HS-27A (cell line): ENCODE measurements at places on chromosomes 7 and 10.

DNA sequence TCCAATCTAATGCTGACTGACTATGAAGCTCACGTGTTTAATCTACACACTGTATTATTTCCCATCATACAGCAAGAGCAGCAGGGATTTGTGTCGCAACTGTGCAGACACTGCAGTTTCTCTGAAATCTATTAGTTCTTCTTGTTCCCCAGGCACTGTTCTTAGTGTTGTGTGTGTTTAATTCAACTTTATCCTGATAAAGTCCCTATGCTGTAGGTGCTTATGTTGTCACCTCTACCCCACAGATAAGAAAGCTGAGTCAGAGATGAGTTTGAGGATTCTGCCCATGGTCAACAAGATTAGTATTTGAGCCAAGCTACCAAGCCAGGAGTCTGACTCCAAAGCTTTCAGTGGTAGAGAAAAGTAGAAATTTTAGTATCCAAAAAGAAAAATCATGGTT lies 22.5 kb upstream of the EPHB6 start:
- DNase-seq: no peak

DNA sequence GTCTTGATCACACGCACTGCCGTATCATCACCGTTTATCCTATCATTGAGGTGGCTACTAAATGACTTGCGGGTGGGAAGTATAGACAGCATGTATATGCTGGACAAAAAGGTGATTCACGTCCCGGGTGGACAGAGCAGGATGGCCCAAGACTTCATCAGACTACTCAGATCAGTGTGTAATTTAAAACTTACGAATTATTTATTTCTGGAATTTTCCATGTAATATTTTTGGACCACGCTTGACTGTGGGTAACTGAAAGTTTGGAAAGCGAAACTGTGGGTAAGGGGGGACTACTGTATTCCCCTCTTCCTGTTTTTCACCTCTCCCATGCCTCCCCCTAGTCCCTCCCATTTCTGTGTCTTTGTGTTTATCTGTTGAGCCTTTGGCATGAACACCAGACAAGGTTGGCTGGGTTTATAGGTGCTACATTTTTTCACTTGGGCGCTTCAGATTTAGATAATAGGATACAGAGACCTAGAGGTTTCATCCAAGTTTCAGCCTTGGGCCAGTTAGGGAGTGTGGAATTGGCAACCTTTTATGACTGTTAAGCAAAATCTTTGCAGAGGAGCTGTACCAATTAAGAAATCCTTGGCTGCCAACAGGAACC lies 55.8 kb downstream of the RBM20 start:
- DNase-seq: no peak

DNA sequence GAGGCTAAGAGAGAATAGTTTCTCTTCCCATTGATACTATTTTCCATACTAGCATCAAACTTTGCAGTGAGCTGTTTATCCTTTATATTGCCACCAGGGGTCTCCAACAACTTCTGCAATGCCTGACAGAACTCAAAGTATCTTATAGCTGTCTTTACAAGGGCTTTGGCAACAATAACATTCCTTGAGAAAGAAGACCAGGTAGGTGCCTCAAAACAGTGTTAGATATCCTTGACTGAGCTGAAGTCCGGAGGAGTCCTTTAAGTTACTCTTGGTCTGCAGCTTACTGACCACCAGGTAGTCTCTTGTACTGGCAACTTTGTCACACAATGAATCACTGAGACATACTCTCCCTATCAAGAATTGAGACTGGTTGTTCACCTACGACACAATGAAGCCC lies 30.0 kb upstream of the TES start:
- no peak for DNase-seq

GRCh38 chr7:18276380-18276779 lies 219.2 kb upstream of the HDAC9 start:
- no peak for DNase-seq

DNA sequence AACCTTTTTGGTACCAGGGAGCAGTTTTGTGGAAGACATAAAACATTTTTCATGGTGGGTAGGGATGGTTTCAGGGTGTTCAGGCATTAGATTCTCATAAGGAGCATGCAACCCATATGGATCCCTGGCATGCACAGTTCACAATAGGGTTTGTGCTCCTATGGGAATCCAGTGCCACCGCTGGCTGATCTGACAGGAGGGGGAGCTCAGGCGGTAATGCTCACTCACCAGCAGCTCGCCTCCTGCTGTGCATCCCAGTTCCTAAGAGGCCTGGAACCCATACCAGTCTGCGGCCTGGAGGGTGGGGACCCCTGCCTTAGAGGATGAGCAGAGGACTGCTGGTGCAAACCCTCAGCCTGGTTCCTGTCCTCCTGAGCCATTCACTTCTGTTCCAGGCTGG lies 561.7 kb downstream of the SDK1 start:
- DNase-seq: no peak

- no peak for DNase-seq
Measured at GRCh38 chr7:132511387-132511786, 64.9 kb downstream of the PLXNA4 start.

DNA sequence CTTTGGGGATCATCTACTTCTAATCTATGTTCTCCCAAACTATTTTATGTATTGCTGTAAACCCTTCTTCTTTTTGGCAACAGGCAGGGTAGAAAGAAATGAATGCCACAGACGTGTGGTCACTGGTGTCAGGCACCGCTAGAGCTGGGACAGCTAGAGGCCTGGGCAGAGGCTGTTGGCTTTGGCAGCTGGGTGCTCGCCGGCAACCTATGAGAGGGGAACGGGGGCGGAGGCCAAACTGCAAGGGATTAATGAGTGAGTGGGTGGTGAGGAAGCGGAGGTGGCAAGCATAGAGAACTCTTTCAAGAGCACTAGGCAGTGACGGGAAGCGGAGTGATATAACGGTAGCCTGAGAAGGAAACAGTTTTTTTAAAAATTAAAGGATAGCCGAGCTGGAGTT lies 78.5 kb downstream of the CREB5 start:
- DNase-seq: no peak

DNA sequence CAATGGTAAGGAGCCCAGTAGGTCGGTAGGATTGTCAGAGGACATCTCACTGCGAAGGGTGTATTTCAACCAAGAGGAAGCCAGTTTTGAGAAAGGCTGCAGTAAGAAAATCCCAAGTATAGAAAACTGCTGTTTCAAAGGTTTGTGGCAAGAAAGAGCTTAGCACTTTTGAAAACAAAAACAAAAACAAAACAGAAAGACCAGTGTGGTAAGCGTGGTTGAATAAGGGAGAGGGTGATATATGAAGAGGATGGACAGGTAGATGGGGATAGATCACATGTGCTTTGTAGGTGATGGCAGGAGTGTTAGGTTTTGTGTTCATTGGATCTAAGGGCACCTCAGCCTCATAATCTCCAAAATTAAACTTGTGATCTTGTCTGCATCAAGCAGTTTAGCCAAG lies 141.6 kb upstream of the WNT16 start:
- no peak for DNase-seq

- no peak for DNase-seq
Measured at GRCh38 chr7:47490501-47491265, 91.2 kb downstream of the TNS3 start.

DNA sequence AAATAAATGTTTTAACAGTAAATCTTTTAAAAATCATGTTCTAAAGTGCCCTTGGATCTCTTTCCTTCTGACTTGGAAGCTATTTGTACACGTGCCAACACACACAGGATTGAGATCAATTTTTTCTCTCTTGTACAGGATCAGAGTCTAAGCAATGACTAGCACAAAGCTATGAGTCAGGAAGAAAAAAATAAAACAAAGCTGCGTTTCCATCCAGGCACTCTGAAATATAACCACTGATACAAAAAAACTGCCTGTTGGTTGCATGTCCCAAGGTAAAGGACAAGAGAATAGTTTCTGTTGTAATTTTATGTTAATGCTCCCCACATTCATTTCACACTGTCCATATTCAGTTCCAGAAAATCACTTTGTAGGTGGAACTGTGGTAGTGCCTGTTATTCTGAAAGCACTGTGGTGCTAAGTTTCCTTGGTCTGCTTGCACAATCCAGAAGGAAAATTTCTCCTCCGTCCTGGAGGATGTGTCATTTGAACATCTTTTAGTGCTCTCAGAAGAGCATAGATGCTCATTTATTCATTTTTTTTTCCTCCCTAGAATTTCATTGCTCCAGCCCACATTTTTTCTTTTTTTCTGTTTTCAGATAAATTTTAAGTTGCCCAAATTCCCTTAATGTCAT lies 113.4 kb downstream of the PLXDC2 start:
- peak; percentile 19 for DNase-seq

DNA sequence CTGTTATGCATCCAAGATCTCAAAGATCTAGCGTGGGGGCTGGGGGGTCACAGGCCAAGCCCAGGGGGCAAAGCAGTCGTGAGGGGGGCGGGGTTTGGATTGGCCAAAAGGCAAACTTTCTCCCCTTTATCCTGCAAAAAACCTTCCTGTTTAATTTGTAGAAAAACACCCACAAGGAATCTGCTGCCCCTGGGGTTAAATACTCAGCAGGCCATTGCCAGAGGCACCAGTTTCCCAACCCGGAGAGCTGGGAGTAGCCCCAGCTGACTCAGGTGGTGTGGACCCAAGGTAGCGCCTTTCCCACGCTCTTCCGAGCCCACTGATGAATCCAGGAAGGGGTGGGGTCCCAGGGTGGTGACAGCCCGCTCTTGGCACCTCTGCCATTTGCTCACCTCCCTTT lies 21.4 kb downstream of the KCP start:
- no peak for DNase-seq

DNA sequence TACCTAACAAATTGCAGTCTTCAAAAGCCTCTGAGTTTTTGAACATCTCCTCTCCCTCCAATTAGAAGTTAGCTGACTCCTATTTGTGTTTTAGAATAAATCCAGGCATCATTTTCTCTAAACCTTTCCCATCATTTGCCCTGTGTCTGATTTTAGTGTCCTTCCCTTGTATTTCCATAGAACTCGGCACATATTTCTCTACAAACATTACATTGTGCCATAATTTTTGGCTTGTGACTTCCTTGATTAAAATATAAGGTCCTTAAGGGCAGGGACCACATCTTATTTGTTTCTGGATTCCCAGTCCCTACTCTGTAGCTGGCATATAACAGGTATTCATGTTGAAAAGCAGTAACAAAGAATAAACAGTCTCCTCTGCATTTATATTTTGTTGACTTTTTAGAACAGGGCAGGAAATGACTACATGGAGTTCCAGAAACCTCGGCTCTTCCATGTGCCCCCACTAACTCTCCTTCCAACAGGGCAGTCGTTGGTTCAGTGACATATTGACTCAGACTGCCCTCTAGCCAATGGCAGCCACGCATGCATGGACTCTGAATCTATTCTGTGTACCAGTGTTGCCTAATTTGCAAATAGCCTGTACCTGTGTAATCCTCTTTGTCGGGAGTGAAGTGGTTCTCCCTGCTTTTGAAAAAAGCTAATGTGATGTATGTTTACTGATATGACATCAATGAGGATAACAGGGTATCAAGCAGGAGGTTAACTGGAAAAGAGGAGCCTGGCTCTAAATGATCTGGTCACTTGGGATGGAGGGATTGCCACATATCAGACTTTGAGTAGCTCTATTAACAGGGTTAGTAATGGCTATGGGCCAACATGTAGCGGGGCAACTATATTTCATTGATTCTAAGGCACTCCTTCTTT lies 19.8 kb upstream of the CPN1 start:
- DNase-seq: no peak

DNA sequence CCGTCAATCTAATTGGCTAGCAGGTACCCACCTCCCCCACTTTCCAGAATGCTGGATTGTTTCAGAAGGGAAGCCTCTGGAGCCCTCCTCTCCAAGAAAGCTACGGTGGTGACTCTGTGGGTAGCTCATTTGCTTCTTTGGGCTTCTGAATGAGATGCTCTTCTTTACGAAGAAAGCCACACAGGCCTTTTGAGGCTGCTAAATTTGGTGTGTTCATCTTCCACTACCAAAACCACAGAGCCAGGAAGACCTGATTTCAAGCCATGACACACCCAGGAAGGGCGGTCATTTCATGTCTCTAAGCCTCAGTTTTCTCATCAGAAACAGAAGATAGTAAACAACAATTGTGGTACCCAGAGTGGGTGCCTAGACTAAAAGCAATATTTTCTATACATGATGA lies 901.2 kb downstream of the KCNMA1 start:
- no peak for DNase-seq

DNA sequence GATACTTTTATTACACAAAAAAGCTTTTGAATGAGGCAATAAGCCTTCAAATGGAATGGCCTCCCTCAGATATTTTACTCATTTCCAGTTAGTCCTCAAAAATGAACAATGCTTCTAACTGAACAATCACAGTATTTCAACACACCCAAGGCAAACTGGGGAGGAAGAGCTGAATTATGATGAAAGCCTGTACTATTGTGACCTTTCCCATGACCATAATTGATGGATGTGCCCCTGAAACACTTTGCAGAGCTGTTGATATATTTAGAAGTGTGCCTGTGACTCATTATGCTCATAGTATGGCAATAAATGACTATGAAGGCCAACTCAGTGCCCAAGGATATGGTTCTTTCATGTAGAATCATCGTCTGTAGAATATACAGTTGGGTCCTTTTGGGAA lies 248.1 kb downstream of the AHR start:
- no peak for DNase-seq

GRCh38 chr10:58152673-58153263 lies 114.9 kb downstream of the IPMK start:
- DNase-seq: no peak

DNA sequence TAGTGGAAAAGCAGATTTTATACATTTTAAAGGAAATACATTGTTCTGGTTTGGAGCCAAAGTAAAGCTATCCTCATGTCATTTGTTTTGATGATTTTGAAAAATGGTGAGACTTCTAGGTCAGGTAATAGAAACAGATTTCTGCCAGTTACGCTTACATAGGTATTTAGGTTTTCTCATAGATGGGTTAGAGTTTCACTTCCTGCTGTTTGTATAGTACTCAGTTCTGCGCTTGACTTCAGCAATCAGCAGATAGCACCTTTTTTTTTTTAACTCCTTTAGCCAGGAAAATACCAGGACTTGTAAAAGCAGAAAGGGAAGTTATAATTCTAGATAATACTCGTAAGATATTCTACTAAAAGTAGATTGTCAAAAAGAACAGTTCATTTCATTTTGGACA lies 209.8 kb upstream of the POM121L12 start:
- no peak for DNase-seq

DNA sequence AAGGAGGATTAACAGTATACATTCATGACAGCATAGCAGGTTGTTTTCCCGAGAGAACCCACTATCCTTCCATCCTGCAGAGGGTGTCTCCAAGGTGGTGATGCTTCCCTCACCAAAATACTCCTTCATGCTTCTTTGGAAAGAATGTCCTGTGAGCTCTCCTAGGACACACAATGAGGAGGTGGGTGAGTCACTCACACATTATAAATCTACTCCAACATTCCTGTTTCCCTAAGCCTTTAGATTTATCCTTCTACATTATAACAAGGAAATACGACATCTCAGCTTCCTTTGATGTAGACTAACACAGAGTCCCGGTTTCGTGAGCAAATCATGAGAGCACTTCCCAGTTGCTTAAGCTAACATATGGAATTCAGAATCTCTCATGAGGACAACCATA lies 689.7 kb upstream of the CELF2 start:
- DNase-seq: no peak

- no peak for DNase-seq
Measured at GRCh38 chr10:117262291-117262902, 21.5 kb downstream of the SLC18A2 start.
